Upper lobe of right lung (tissue), 1 donor: ENCODE measurements at places on chromosomes 11 and 22. TPM values are rescaled to one million over a fixed set of nuclear protein-coding genes. Genes with fewer than 3 reads are reported as not detected.

DNA sequence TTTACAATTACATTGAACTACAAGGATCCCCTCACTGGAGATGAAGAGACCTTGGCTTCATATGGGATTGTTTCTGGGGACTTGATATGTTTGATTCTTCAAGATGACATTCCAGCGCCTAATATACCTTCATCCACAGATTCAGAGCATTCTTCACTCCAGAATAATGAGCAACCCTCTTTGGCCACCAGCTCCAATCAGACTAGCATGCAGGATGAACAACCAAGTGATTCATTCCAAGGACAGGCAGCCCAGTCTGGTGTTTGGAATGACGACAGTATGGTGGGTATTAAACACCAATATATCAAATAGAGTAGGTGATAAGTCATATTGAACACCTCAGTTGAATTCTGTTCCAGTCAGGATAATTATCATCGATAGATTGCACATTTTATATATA, 4.4 kb downstream of the FBXO7 start:
- H3K27ac ChIP-seq, result no peak overlapping the region
- H3K36me3 ChIP-seq, result peaks cover 19% of the 10 kb centered on the region
- peaks cover 28% of the 10 kb centered on the region for H3K4me1 ChIP-seq
- no peak overlapping the region for H3K4me3 ChIP-seq
- no peak for DNase-seq
- H3K27me3 ChIP-seq, result no peaks in the 10 kb centered on the region

GRCh38 chr11:79570104-79570503, 129.3 kb upstream of the TENM4 start:
- no peaks in the 10 kb centered on the region for H3K4me1 ChIP-seq
- no peak for DNase-seq
- no peaks in the 10 kb centered on the region for H3K36me3 ChIP-seq
- H3K4me3 ChIP-seq, result no peak overlapping the region

DNA sequence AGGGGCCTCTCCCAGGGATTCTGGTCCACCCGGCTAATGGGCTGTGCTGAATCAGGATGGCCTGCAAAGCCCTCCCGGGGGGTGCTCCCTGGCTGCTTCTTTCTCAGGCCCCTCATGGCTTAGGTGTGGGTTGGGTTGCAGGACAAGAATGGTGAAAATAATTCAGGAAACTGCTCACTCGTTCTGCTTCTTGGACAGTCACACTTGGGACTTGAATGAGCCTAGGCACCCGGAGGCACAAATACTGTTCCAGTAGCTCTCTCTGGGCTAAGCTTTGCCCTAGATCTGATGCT, 83.2 kb downstream of the TRIM29 start:
- H3K27me3 ChIP-seq, result peaks cover under 1% of the 10 kb centered on the region
- no peaks in the 10 kb centered on the region for H3K36me3 ChIP-seq
- DNase-seq, result no peak

CRACR2B gene
- total RNA-seq, result 34.3 TPM
